ENCODE measurements at places on chromosomes 1 and 21. TPM values are rescaled to one million over a fixed set of nuclear protein-coding genes. Genes with fewer than 3 reads are reported as not detected.

GRCh38 chr1:31064111-31064717, 1.3 kb downstream of the PUM1 start:
- DNase-seq, result no peak

DNA sequence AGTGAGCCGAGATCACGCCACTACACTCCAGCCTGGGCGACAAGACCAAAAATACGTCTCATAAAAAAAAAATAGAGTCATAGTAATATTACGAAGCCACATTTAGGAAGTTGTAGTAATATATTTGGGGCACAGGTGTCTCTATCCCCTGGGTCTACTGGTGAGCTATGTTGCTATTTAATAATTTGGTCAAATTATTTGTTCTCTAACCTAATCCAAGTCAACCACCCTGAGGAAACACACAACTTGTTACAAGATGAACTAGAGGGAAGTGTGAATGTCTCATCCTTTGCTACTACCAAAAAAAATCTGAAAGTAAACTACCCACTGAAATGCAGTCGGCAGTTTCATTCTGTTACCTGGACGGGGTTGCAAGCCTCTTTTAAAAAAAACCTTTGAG, 35.3 kb downstream of the RGS8 start:
- no peak for DNase-seq

- no peak for DNase-seq
Observed at GRCh38 chr1:203082571-203083462, 3.0 kb downstream of the MYOG start.

DNA sequence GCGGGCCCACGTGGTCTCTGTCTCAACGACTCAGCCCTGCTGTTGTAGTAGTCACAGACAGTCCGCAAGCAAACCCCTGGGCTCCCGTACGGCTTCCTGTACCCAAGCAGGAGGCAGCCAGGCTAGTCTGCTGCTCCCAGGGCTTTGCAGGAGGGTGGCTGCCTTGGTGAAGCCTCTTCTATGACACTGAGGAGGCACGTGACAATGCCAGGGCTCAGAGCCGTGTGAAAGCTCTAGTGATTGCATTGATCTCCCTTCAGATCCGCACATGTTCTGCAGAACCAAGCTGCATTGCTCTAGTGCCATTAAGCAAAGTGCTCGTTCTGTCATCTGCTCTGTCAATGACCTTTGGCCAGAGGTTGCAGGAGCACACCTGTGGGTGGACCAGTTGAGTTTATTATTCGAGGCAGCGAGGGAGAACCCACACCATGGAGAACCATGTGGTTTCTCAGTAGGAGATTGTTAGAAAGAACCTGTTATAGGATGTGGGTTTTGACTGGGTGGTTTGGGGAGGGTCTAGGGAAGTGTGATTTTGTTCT, 18.0 kb downstream of the UMODL1 start:
- DNase-seq, result no peak

- DNase-seq, result no peak
Observed at GRCh38 chr1:25760871-25761270, 39.1 kb upstream of the SELENON start.

DNA sequence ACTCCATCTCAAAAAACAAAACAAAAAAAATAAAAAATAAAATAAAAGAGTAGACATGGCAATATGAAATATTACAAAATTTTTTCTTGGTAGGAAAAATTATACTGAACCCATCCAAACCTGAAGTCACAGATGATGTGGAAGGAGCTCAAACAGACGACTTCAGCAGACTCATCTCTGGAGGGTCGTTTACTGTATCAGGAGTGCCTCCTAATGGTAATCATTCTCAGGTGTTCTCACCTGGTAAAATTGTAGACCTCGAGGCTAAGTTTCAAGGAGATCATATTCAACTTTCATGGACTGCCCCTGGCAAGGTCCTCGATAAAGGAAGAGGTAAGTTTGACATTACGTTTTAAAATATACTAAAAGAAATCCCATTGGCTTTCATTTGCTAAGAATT, 54.3 kb upstream of the SH3GLB1 start:
- peak; percentile 29 for DNase-seq

DNA sequence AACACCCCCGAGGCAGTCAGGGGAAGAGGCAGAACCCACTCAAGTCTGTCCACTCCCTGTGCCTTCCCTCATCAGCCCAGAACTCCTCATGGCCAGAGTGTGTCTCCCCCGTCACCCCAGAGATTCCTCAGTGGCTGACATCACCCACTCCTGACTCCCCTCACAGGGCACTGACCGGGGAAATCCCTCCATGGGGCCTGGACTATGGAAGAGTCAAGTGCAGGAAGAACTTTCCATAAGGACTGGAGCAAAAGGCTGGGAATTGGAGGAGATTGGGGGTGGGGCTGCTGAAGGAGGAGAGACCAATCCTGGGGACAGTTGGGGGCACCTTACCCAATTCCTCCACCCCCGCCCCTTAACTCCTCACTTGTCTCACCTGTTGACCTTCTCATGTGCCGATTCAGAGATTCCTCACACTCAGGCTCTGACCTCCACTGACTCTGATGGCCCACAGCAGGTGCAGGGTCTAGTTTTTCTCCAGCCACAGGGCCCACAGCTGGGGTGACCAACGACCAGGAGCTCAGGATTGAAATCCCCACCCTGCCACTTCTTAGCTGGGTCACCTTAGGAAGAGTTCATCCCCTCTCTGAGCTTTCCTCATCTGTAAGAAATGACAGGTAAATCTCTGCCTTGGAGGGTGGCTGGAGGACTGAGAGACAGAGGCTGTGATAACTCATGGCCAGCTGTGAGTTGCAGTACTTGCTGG, 481 bp upstream of the EXTL1 start:
- no peak for DNase-seq

DNA sequence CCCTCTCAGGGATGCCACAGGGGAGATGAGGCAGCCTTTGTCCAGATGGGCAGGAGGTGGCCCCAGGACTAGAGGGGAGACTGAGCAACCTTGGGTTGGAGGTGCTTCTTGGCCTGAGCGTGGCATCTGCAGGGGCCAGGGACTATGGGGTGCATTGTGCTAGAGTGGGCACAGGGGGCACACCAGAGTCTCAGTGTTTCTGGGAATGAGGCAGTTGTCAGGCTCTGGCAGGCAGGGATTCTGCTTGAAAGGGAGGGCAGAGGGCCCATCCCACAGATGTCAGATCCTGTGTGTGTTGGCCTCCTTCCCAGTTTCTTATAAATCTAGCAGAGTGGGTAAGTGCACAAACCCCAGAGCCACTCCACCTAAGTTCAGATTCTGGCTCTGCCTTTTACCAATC, 13.7 kb downstream of the LGR6 start:
- DNase-seq, result no peak

- DNase-seq, result peak; percentile 67
Observed at GRCh38 chr1:235883261-235883927, 16.7 kb upstream of the LYST start.

GRCh38 chr1:19370453-19371170, 58.5 kb downstream of the SLC66A1 start:
- no peak for DNase-seq

GRCh38 chr1:212600071-212600915, 8.3 kb upstream of the ATF3 start:
- DNase-seq, result no peak

DNA sequence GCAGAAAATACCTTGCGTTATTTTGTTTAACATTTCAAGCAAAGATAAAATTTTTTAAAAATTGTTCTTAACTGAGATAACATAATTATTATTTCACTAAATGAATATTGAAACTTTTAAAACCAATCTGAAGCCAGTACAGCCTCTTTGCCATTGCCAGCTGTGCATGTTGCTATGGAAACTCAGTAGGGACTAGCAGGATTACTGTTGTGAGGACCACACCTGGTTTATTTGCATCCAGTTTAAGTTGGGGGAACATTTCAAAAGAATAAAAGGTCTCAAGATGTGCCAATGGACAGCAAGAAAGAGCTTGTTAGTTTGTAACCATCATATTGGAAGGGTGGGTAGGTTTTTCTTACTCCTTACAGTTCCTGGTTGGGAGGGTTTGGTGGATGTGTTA, 80.7 kb downstream of the POU2F1 start:
- no peak for DNase-seq

DNA sequence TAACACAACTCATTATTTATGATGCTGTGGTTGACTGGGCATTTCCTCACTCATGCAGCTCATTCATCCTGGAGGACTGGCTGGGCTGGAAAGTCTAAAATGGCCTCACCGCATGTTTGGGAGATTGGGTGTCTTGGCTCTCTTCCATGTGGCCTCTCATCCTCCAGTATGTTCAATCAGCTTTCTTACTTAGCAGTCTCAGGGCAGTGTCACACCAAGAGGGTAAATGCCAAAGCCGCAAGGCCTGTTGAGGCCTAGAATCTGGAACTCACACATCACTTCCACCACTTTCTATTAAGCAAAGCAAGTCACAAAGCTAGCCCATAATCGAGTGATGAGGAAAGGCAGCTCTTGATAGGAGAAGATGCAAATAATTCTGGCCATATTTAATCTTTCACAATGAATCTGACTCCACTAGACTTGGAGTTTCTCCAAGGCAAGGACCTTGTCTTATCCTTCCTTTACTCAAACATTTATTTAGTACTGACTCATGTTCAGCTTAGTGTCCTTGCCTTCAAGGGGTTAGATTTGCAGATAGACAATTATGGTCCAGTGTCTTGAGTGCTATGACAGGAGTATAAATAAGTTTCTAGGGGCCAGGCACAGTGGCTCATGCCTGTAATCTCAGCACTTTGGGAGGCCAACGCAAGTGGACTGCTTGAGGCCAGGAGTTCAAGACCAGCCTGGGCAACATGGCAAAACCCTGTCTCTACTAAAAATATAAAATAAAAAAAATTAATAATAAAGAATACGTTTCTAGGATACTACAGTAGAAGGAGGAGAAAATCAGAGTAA, 45.1 kb downstream of the TMEM53 start:
- DNase-seq, result peak; percentile 95

DNA sequence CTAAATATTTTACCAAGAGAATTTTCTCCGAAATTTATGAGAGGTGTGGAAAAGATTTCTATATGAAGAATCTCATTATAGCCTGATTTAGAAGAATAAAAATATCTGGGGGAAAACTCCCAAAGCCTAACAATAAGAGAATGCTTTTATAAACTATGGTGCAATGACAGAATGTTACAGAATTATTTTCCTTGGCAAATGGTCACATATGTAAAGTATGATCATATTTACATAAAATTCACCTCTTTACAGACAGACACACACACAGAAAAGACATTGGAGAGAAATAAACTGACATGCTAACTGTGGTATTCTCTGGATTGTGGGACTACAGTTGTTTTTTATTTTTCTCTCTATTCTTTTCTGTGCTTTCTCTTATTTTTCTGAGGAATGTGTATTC, 226.3 kb upstream of the USP24 start:
- DNase-seq, result no peak

DNA sequence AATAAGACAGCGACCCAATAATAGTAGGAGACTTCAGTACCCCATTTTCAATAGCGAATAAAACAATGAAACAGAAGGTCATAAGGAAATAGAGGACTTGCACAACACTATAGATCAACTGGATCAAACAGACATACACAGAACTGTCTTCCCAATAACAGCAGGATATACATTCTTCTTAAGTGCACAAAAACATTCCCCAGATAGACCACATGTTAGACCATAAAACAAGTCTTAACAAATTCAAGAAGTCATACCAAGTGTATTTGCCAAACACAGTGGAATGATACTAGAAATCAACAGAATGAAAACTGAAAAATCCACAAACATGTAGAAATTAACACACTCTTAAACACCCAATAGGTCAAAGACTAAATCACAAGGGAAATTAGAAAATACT, 78.0 kb downstream of the LBR start:
- peak; percentile 86 for DNase-seq

DNA sequence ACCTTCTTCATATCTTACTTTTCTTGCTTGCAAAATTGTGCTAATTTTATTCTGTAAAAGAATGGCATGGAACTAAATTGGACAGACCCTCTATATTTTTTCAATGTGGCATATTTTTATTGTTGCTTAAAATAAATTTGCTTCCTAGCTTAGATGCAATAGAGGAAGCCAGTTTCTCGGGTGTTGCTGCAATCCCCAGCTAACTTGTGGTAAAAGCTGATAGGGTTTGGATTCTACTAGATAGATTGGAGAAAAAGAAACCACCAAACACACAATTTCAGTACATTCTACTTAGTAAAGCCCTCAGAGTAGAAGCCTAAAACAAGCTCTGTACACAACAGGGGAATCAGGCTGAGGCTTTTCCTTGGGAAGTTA, 49.5 kb upstream of the GCLM start:
- DNase-seq, result no peak

DNA sequence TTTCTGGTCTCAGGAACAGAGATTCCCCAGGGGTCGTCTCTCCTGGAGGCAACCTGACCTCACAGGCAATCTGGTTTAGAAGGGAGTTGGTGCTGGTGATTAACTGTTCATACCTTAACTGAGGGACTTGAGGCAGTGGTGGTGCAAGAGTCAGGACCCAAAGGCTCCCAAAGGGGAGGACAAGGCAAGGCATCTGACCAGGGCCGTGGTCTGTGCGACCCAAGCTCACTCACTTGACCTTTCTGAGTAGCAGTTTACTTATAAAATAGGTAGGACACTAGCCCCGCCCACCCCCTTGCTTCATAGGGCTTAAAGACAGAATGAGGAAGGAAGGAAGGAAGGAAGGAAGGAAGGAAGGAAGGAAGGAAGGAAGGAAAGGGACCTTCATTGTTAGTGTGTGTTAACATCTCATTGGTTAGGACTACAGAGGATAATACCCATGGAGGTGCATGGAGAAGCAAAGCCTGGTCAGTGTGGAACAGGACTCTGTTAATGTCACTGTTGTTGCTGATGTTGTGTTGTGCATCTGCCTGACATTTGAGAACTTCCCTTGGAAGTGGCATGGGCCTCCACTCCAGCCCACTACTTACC, 4.6 kb upstream of the KCNA2 start:
- DNase-seq, result no peak

DNA sequence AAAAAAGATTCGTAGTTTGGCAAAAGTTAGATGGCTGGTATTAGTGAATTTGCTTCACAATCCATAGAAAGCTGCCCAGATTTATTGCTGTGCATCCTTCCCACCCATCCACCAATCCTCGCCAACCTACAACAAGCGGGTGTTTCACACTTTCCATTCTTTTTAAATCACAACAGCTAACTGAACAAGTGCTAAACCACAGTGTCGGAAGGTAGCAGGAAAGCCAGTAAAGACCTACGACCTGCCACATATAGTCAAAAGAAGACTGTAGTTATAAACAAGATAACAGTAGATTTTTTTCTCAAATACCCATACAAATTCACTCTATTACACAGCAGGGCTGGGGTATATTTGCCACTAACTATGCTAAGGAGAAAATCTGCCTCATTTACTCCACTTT, 47.0 kb upstream of the AIM2 start:
- no peak for DNase-seq

- DNase-seq, result no peak
Observed at GRCh38 chr1:231636157-231636556, 9.6 kb downstream of the DISC1 start.

- no peak for DNase-seq
Observed at GRCh38 chr1:244065063-244065793, 14.1 kb downstream of the ZBTB18 start.

GRCh38 chr21:20728691-20729090, 269.5 kb upstream of the NCAM2 start:
- no peak for DNase-seq

Gene LRRIQ3
- polyA plus RNA-seq, result 0.75 TPM

Gene RIPPLY3
- polyA plus RNA-seq, result 0.56 TPM

Gene GBP6
- 0.14 TPM for polyA plus RNA-seq

Gene KRTAP13-2
- polyA plus RNA-seq, result not detected

Gene RXFP4
- polyA plus RNA-seq, result not detected

Gene ACTN2
- not detected for polyA plus RNA-seq

Gene NDUFS2
- 96.5 TPM for polyA plus RNA-seq

Gene CPTP
- polyA plus RNA-seq, result 35.8 TPM

Gene HSPG2
- polyA plus RNA-seq, result 44.7 TPM

Gene TMCC2
- polyA plus RNA-seq, result 1.4 TPM

Gene FCN3
- 0.12 TPM for polyA plus RNA-seq

Gene TMPRSS15
- not detected for polyA plus RNA-seq

Gene S100A13
- 268 TPM for polyA plus RNA-seq

Measured in foreskin keratinocyte (primary cell).